MG63 (cell line): ENCODE measurements at places on chromosomes 12 and 14. TPM values are rescaled to one million over a fixed set of nuclear protein-coding genes. Genes with fewer than 3 reads are reported as not detected.

Gene AGAP2
- total RNA-seq = not detected in 2 replicates

Gene SLC7A7
- 4.0 TPM in 1 of 2 replicates, not detected in the other for total RNA-seq

Gene TSHR
- total RNA-seq = 0.20 TPM in 1 of 2 replicates, not detected in the other

Gene LRRC10
- total RNA-seq = not detected in 2 replicates

Gene GLIPR1L1
- not detected in 2 replicates for total RNA-seq

Gene KLRC3
- not detected in 2 replicates for total RNA-seq

Gene IL23A
- not detected in 2 replicates for total RNA-seq

Gene TAS2R19
- total RNA-seq = not detected in 2 replicates

Gene CGRRF1
- total RNA-seq = 5.9 and 6.0 TPM in 2 replicates

Gene TCL1B
- total RNA-seq = not detected in 2 replicates

Gene WSCD2
- total RNA-seq = not detected in 2 replicates

Gene SMIM41
- total RNA-seq = not detected in 2 replicates

Gene TCL1A
- not detected in 2 replicates for total RNA-seq

Gene PTGR2
- 4.8 and 6.2 TPM in 2 replicates for total RNA-seq

Gene PRB2
- not detected in 2 replicates for total RNA-seq

Gene MMP17
- total RNA-seq = 10.4 and 10.8 TPM in 2 replicates

Gene HOXC12
- 1.5 and 1.9 TPM in 2 replicates for total RNA-seq

Gene TAS2R10
- not detected in 2 replicates for total RNA-seq

Gene KLRC4
- not detected in 2 replicates for total RNA-seq

Gene KRT78
- total RNA-seq = not detected in 2 replicates

Gene USP44
- 0.27 TPM in 1 of 2 replicates, not detected in the other for total RNA-seq

Gene LHX5
- total RNA-seq = not detected in 2 replicates

Gene TMEM132C
- total RNA-seq = not detected in 2 replicates

Gene TMEM179
- total RNA-seq = 1.1 TPM in 1 of 2 replicates, not detected in the other

Gene OR6C2
- total RNA-seq = not detected in 2 replicates

Gene HSPB8
- total RNA-seq = 18.2 and 22.3 TPM in 2 replicates

Gene KCNMB4
- total RNA-seq = 0.26 TPM in 1 of 2 replicates, not detected in the other

Gene EXD2
- total RNA-seq = 8.0 and 11.4 TPM in 2 replicates

Gene DDN
- total RNA-seq = 0.13 TPM in 1 of 2 replicates, not detected in the other

Gene CPSF2
- total RNA-seq = 39.2 and 67.6 TPM in 2 replicates

Gene MYG1
- 30.8 and 42.8 TPM in 2 replicates for total RNA-seq

Gene TMEM119
- total RNA-seq = 24.2 and 31.2 TPM in 2 replicates

Gene AQP5
- not detected in 2 replicates for total RNA-seq

Gene LALBA
- total RNA-seq = not detected in 2 replicates

Gene IL31
- not detected in 2 replicates for total RNA-seq

Gene ANKS1B
- 0.10 TPM in 1 of 2 replicates, not detected in the other for total RNA-seq

Gene NFATC4
- 4.9 and 14.5 TPM in 2 replicates for total RNA-seq

Gene CERS5
- total RNA-seq = 38.6 and 40.3 TPM in 2 replicates

Gene MYF6
- total RNA-seq = 0.07 TPM in 1 of 2 replicates, not detected in the other
